ENCODE measurements at places on chromosomes 2 and 18.

GRCh38 chr2:102550151-102550550 lies 69.2 kb upstream of the SLC9A2 start:
- DNase-seq, result no peak

- DNase-seq, result no peak
Observed at GRCh38 chr2:69961496-69961895, at the start of gene ASPRV1. Gene ASPRV1, minus strand, starts transcription at chr2:69961631. Its CDS starts 195 bp downstream, at chr2:69961436.

- DNase-seq, result no peak
Observed at GRCh38 chr18:70450426-70451253, 161.8 kb downstream of the SOCS6 start.

DNA sequence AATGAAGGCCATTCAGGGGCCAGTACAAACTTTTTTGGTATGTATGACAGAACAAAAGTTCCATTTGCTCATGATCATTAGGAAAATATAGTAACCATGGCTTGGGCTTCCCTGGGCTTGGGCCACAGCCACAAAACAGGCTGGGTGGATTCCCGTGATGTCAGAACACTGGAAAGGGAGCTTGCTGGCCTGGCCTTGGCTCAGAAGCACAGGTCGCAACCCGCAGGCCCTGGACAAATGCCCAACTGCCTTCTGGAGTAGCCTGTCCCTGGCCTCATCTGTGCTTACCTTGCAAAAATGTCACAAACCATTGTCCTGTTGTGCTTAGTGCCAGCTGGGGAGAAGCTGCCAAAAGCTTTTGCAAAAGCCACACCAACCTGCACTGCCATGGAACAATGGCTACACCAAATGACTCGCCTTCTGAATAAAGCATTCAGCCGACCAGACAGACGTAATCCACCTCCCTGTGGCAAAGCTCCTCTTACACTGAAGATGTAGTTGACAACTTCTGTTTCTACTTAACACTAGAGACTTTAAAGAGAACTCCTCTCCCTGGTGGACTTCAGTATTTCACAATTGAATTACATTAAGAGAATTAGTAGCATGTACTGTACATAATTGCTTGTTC lies 125.5 kb downstream of the ANKRD44 start:
- DNase-seq, result peak; percentile 81

DNA sequence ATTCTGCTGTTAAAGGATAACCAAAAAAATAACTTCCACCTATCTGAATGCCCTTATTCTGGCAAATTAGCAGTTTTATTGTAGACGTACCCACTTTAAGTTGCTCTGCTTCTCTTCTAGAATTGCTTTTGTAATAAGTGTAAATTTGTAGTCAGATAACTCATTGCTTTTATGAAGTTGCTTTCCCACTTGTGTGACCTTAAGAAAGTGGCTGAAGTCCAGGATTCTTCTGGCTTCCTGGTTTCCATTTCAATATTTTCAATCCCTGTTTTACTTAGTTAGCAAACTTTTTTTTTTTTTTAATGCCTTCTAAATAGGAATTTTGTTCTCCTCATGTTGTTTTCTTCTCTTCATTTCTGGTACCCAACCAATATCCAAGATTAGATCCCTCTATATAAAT lies 59.8 kb downstream of the GLS start:
- DNase-seq, result no peak

GRCh38 chr2:181380581-181380980 lies 76.6 kb upstream of the ITGA4 start:
- DNase-seq, result no peak

- no peak for DNase-seq
Observed at GRCh38 chr2:57373530-57373929, 673.1 kb upstream of the VRK2 start.

DNA sequence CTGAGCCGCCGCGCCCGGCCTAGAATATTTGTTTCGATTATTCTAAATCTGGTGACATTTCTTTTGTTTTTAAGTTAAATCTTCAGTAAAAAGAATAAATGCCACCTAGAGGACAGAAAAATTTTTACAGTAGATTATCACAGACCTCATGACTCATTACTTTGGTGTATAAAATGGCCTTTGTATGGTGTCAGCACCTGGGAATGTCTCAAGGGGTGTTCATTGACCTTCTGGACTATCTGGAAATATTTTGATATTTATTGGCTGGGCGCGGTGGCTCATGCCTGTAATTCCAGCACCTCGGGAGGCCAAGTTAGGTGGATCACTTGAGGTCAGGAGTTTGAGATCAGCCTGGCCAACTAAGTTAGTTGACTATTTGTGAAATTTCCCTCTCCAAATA lies 30.3 kb upstream of the SLC30A6 start:
- DNase-seq, result no peak

GRCh38 chr2:232714969-232715368 lies 17.8 kb downstream of the GIGYF2 start:
- DNase-seq, result no peak

DNA sequence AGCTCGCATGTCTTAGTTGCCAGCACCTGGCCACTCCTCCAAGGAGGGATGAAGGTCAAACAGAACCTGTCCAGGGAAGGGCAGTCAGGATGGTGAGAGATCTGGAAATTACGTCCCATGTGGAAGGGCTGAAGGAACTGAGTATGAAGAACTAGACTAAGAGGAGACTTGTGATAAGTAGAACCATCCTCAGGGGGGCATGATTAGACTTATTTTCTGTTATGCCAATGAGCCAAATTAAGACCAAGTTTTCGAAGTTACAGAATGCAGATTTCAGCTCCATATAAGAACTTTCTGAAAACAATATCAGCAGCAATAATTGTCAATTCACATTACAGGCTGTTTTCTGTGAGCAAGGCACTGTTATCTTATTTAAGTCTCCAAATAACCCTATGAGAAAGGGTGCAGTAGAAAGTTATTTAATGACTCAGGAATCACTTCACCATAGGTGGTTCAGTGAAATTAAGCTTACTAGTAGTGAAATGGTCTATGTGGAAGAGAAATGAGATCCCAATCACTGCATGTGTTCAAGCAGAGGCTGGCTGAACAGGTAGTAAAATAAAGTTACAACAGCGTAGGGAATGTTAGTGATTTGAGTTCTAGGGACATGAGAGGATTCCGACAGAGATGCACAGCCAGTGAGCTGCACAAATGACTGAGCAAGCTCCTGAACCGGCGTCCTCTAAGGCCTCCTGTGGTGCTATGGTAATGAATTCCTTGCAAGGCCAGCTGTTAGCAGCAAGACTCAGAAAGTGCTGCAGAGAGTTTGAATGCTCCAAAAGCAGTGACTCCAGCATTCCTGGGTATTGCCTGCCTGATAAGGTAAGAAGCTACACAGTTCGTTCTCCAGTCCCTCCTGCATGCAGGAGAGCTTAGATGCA lies 4.5 kb upstream of the DYM start:
- DNase-seq, result no peak

DNA sequence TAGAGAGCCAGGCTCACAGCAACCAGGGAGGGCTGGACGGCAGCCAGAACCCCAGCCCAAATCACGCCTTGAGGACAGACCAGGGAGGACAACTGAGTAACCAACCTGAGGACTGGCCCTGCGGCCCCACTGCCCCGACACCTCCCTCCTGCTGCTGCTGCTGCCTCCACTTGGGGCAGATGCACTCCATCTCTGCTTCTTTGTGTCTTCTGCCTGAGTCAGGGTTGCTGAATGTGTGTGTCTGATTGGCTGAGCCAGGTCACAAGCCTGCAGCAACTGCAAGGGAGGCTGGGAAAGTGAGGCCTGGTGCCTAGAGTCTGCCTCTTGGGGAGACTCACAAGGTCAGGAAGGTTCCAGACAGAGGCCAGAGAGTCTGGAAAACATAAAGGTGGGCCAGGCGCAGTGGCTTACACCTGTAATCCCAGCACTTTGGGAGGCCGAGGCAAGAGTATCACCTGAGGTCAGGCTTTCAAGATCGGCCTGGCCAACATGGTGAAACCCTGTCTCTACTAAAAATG lies 83.4 kb downstream of the ZFP36L2 start:
- DNase-seq, result no peak

GRCh38 chr18:58569490-58569911 lies 59.4 kb downstream of the ALPK2 start:
- no peak for DNase-seq

- DNase-seq, result no peak
Observed at GRCh38 chr2:217047209-217047608, 187.3 kb upstream of the TNP1 start.

DNA sequence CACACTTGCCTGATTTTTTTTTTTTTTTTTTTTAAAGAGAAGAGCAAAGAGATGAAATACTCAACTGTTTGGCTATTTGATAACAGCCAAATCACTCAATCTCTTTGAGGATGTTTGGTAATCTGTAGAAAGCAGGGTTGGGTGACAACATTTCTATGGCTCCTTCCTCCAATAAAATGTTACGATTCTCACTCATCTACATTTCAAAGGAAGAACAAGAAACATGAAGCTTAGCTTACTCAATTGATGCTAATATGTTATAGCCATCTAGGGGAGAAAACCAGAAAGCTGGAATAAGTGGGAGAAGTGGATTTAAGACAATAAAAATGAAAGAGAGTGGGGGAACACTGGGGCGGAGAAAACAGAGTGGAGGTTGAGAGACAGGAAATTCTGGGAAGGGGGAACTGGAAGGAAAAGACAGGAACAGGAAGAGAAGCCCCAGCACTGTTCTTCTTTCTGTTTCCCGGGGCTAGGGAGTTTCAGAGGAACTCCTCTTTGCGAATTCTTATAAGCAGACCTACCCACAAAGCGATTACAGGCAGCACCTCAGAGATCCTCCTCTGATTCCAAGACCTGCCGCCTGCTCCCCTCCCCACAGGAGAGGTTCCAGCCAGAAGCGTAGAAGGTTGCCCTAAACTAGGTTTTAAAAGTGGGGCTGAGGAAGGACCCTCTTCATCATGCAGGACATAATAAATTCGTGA lies 13.3 kb downstream of the ST3GAL5 start:
- no peak for DNase-seq

- DNase-seq, result no peak
Observed at GRCh38 chr2:48545244-48545643, 15.3 kb downstream of the STON1 start.

DNA sequence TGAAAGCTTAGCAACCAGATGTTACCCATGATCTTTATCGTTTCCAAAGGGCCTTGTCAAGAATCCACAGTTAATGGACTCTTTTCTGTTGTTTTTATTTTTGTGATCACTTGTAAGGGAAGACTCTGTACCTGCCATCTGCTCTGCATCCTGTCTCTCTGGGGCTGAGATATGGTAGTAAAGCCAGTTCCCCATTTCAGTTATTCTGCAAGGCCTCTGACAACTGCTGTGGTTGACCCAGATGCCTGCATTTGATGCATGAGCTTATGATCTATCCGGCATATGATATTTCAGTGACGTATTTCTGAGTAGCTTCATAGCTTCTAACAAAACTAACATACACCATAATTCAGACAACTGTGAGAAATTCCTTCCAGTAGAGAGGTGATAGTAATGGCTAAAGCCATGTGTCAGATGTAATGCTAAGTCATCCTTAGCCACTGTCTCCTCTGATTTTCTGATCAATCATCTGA lies 105.1 kb downstream of the TPO start:
- DNase-seq, result no peak

DNA sequence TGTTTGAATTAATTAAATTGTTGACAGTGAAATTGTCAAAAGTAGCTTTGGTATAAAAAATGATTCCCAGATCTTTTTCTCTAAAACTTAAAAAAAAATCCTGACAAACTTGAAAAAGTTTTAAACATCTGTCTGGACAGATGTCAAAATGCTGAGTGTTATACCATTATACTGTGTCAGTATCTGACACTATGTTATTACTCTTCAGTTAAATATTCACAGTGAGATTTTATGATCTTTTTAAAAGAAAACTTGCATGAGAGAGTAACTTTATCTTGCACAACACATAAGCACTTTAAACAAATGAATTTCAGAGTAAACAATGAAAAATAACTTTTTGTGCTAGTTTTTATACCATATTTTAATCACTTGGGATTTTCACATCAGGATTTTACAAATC lies 167.4 kb downstream of the MEIS1 start:
- no peak for DNase-seq

DNA sequence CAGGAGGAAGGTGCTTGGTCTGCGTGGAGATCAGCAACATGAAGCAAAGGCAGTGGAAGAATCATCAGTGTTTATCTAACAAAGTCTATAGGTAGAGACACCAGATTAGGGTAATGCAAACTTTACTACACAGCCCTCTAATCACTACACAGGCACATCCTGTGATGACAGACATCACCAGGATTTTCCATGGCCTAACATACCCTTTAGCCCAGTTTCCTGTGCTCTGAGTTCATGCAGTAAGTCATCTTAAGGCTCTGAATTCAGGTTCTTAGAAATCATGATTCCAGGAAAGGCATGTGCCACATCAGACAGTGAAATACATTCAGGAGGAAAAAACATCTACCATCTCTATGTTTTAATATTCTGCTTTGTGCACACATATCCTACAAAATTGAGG lies 708.5 kb upstream of the SLC8A1 start:
- DNase-seq, result no peak

- DNase-seq, result no peak
Observed at GRCh38 chr18:30359521-30359920, 683.0 kb downstream of the DSC3 start.

DNA sequence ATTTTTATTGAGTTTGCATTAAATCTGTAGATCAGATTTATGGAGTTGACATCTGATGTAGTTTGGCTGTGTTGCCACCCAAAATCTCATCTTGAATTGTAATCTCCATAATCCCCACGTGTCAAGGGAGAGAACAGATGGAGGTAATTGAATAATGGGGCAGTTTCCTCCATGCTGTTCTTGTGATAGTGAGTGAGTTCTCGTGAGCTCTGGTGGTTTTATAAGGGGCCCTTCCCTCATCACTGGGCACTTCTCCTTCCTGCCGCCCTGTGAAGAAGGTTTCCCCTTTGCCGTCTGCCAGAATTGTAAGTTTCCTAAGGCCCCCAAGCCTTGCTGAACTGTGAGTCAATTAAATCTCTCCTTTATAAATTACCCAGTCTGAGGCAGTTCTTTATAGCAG lies 32.2 kb downstream of the ZC3H15 start:
- DNase-seq, result no peak

GRCh38 chr2:21498016-21498415 lies 374.2 kb downstream of the TDRD15 start:
- DNase-seq, result no peak

GRCh38 chr2:196420143-196420542 lies 219.4 kb upstream of the CCDC150 start:
- no peak for DNase-seq

GRCh38 chr2:204145791-204146190 lies 209.2 kb downstream of the ICOS start:
- DNase-seq, result no peak

- no peak for DNase-seq
Observed at GRCh38 chr2:205561441-205561840, 120.9 kb upstream of the NRP2 start.

DNA sequence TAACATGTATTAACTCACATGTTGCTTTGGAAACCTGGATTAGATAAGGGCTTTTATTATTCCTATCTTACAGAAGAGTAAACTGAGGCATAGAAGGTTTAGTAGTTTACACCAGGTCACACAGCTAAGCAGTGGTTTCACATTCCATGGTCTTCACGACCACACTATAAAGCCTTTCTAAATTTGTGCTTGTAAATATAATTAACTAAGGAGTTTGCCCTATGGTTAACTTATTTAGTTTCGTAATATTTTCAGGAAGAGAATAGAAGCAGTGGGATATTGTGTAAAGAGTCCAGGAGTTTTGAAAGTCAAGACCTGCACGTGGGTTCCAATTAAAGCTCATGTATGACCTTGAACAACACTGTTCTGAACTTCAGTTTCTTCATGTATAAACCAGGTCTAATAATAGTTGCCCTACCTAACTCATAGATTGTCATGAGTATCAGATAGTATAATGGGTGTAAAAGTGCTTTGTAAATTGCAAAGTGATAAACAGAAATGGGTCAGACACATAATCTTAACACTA lies 19.5 kb upstream of the SOS1 start:
- no peak for DNase-seq

- DNase-seq, result no peak
Observed at GRCh38 chr2:168798076-168798887, 4.2 kb upstream of the NOSTRIN start.

Measured in suprapubic skin (tissue), 4 donors.